ENCODE measurements at places on chromosomes 12 and 14.

DNA sequence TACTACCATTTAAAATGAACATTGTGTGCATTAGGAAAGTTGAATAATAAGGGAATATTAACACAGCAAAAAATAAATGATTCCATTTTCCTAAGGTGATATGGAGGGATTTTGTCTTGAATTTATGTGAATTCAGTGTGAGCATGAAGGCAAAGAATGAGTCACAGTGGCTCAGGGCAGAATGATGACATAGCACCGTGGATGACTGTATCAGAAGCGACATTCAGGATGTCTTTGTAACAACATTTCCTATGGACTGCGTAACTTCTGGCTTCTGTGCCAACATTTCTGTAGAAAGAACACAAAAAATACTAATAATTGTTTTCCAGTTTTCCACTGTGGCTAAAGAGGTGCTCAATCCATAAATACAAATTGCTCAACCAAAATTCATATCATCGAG, 54.6 kb downstream of the TTC8 start:
- peak; percentile 86 for DNase-seq

- peak; percentile 86 for DNase-seq
Measured at GRCh38 chr14:91286530-91286937, 42.0 kb upstream of the GPR68 start.

GRCh38 chr14:55288439-55288838, 17.2 kb downstream of the FBXO34 start:
- DNase-seq, result peak; percentile 44

DNA sequence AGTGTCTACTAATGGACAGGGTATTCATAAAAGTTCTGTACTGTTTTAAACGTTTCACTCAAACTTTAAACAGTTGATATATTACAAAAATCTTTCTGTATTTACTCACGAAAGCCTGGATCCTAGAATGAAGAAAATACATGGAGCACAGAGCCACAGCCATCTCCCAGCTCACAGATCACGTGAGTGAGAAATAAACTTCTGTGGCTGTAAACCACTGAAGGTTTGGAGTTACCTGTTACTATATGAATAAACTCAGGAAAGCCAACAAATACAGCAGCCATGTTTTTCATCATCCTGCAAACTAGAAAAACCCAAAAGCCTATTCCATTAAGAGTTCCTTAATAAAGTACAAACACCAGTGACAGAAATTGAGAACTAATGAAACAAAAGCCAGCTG, 867 bp upstream of the TDG start:
- no peak for DNase-seq

Data from PC-3 (cell line).